Stimulated activated CD4-positive, alpha-beta T cell treated with anti-CD3 and anti-CD28 coated beads, Interleukin-12 subunit alpha, Interleukin-12 subunit beta, amount 100 ng/mL, for 24 hours (primary cell): ENCODE measurements at places on chromosomes 3 and 15.

DNA sequence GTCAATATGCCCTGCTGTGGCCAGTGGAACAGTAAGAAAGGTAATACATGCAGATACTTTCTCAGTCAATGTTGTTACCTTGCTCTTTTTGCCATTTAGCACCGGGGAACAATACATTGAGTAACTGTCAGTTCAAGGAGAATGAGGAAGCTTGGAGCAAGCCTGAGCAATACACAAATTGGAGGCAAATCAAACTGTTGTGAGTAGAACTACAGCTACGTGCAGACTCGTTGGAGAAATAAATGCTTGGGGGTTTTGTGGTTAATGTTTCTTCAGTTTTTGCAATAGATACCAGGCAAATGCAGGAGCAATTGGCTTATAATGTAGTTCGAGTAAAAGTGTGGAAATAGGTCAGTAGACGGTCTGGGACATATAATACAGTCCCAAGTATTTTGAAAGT lies 587.3 kb upstream of the ROBO1 start:
- DNase-seq, result no peak

DNA sequence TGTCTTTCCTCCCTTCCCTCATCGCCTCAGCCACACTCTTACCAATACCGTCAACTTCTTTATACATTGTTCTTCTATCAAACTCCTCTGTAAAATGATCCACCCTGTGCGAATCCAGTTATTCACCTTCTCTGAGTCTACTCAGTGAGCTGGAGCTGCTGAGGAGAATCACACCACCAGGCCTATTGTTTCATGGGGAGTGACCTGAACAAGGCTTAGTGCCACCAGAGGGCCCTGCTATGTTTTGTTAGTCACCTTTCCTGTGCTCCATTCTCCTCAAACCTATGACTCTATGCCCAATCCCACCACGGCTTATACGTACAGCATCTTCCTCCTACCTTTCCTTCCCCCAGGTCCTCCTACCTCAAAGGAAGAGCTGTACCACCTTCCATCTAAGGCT lies 50.4 kb upstream of the MED12L start:
- no peak for DNase-seq

DNA sequence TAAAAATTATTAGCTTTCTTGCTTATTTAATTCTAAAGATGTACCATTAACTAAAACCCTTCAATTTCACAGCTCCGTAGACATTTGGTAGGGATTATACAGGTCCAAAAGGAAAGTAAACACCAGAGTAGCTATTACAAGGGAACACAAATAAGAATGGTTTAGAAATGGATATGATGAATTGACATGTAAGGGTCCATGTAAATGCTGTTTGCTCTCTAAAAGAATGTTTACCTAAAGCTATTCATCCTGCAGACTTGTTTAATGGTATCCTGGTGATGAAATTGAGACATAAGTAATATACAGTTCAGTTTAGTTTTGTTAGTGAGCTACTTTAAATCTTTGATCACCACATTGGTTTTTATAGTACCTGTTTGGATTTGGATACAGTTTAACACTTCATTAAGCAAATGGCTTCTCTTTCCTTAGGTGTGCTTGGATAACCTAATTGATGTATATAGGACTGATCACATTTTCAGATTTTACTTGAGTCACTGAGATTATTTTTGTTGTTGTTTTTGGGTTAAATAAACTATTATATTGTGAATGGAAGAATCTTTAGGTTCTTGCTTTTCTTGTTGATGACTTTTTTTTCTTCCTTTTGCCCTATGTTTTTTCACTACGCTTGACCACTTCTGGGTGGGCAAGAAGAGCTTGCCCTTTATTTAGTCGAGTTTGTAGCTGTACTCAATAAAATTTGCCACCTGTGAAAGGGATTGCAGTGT lies 115.4 kb downstream of the TCF12 start:
- DNase-seq, result no peak

DNA sequence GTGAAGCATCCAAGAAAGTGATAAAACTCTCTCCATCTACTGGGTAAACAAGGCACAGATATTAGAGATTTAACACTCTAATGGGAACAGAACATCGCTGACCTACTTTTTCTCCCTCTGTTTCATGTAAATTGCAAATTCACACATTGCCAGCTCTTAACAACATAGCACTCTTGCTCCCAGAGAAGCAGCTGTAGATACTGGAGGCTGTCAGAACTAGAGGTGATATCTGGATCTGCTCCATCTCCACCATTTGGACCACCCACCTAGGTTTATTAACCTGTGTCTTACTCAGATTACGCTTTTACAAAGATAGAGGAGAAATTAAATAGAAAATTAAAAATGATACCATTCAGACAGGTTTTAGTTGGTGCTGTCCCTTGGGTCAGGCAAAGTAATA lies 289.1 kb upstream of the CRBN start:
- no peak for DNase-seq

DNA sequence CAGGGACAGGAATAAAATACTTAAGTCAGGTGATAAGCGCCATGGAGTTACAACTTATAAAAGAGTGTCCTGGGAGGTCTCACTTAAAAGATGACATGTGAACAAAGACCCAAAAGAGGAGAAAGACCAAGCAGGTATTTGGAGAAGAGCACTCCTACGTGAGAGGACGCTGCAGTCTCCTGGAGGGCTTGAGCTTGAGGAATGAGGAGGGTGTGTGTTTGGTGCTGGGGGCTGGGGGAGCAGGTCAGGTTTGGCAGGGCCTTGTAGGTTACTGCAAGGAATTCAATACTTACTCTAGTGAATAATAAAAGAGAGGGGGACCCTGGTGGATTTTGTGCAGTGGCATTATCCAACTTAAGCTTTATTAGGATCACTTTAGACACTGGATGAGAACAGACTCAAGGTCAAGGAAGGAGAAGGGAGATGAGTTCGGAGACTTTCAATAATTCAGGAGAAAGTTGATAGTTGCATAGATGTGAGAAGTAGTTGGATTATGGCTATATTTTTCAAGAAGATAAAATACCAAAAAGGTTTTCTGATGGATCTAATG lies 32.4 kb downstream of the TNIK start:
- no peak for DNase-seq

DNA sequence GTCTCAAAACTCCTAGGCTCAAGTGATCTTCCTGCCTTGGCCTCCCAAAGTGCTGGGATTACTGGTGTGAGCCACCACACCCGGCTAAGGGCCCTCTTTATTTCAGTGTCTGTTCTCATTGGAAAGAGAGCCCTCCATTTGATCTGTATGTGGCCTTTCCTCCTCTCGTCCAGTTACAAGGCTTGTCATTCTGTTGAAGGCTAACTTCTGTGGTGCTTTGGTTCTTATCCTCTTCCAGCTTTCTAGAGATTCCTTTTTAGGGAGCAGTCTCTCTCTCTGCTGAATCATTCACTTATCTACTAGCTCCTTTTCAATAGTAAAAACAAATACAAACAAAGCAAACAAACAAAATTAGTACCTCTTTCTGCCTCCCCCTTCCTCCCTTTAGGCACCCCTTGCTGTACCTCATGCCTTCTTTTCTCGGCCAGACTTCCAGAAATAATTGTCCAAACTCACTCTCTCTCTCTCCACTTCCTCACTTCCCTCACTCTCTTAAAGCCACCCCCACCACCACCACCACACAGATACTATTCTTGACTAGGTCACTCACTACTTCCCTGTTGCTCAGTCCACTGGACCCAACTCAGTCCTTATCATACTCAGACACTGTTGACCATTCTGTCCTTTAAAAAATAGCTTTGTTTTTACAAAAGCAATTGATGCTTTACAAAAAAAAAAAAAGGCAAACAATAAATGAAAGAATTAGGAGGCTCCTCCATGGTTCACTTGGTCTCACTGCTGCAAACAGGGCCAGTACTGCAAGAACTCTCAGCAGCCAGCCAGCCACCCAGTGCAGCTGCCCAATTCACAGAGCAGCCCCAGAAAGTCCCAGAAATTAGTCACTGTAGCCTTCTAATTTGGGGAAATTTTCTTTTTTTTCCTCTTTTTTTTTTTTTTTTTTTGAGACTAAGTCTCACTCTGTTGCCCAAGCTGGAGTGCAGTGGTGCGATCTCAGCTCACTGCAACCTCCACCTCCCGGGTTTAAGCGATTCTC lies 31.7 kb upstream of the RAB11A start:
- DNase-seq, result no peak

DNA sequence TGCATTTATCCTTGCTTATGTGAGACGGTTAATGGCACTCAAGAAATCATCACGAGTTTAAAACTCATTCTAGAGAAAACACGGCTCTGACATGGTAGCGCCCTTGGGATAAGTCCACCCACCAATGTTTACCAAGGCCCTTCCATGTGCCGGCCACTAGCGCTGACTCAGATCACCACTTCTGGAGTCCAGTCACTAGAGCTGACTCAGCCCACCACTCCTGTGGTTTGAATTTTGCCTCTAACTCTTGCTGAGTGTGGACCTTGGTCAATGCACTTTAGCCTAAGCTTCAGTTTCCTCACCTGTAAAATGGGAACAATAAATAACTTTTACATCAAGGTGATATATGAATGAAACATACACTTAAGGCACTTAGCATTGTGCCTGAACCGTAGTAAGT lies 358.4 kb upstream of the PROK2 start:
- no peak for DNase-seq

DNA sequence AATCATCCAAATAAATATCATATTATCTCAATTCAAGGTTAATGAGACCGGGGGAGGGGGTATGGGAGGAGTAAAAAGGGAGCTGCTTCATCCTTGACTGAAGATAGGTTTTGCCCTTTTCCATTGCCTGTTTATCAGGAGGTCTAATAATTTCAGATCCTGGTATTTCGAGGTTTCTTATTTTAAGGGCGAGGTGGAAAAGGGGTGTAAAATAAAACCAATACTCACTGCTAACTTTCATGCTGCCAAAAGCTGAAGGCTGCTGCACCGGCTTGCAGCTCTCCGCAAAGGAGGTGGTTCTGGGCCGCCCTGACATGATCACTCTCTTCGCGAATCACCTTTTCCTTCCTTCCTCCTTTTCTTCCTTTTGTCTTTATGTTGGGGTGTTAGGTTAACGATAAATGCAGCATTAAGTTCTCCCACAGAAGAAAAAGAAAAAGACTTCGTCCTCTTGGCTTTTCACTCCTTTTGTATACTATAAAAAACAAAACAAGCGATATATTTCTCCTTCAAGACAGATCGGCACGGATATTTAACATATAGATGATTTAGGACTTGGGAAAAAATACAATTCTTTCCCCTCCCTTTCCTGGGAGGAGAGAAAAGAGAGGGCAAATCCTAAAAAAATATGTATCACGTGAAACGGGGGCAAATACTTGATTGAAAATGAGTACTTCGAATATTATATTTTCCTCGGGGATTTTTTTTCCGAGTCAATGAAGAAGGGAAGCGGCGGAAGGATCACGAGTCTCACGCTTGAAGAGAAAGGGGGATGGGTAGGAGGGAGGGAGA lies 932 bp downstream of the GSK3B start:
- DNase-seq, result peak; percentile 12

DNA sequence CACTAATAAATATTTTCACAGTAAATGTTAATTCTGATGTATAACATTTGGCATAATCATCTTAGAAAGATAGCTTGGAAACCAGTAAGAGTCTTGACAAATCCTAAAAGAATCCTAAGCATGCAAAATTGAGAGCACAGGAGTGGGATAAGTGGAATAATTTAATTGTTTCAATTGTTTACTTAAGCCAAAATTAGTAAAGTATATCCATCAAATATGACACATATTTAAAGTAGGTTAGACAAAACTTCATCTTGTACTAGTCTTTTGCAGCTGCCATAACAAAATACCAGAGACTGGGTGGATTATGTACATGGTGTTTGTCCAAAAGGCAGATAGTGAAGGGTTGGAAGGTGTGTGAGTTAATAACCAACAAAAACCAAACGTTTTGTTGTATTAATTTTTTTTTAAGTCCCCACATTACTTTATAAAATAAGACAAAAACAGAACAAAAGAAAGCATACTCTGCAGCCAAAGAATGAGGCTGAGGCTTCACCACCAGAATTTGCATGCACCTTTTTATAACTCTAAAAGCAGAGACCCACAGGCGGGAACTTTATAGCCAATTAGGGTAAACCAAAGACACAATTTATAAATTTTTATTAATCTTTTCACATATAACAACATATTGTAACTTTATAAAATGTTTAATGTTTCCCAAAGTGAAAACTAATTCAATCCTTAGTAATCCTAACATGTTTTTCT lies 41.9 kb upstream of the CD200R1L start:
- no peak for DNase-seq

DNA sequence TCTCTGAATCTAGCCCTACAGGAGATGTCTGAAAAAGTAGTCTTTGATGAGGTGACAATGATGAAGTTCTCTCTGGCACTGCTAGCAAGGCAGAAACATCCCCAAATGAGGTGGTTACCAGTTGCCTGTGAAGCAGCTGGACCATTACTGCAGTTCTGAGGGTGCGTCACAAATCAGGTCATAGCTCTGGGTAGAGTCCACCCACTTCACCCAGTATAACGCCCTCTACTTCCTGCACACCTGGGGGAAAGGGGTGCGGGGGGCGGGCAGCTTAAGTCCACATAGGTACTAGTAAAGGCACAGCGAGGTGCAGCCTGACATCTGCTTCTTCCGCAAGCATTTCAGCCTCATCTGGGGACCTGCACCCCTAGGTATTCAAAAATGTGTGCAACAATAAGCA lies 13.4 kb upstream of the SATB1 start:
- peak; percentile 15 for DNase-seq

DNA sequence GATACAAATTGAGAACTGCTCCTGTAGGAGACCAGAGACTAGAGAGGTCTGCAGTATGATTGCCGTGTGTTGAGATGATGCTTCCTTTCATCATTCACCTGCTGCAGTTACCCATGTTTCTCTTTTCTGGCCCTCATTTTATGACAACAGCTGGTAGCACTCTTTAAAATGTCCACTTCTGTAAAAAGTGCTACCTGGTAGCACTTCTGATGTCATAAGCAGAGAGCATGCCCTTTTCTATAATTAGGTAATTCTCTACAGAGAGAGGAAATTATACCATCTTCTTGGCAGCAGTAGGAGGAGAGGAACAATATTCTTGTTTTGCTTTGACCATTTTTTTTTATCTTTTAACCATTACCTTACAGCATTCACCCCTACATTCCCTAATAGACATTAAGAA lies 123.8 kb downstream of the PPM1L start:
- DNase-seq, result no peak

DNA sequence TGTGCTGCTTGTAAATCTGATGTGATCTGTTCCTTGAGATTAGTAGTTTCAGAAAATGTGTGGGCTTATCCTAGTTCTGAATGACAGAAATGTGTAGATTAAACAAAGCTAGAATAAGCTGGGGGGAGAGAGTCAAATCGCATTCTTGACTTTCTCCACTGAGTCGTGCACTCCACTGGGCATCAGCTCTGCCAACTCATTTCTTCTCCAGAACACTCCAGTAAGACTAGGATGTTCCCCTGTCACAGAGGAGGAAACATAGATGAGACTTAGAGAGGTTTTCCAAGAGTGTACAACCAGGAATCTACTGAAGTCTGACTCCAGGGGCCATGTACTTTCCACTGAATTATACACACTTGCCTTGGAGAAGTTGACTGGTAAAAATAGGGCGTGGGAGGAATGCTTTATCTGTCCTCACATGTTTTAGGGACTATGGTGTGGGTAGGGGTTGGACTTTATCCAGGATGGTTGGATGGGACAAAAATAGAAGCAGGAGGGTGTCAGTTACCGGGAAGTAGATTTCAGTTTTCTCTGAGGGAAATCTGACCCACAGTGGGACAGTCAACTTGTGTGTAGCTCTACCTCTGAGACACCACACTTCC lies 298.2 kb downstream of the UBE2E2 start:
- no peak for DNase-seq
